Natural killer cell treated with Interleukin-12 subunit alpha and Interleukin-12 subunit beta and Interleukin-15 and Interleukin-18, amount 100 ng/mL, for 72 hours (primary cell): ENCODE measurements at places on chromosomes 11 and 22. TPM values are rescaled to one million over a fixed set of nuclear protein-coding genes. Genes with fewer than 3 reads are reported as not detected.

DDIAS gene
- total RNA-seq = 29.1 TPM

MS4A1 gene
- 2.4 TPM for total RNA-seq

RAB38 gene
- 7.2 TPM for total RNA-seq

- no peak for DNase-seq
These were observed 8.8 kb downstream of the MISFA start for GRCh38 chr11:18608376-18608775.

GRCh38 chr22:22547226-22547625 lies 11.8 kb downstream of the PRAME start:
- DNase-seq = no peak

DNA sequence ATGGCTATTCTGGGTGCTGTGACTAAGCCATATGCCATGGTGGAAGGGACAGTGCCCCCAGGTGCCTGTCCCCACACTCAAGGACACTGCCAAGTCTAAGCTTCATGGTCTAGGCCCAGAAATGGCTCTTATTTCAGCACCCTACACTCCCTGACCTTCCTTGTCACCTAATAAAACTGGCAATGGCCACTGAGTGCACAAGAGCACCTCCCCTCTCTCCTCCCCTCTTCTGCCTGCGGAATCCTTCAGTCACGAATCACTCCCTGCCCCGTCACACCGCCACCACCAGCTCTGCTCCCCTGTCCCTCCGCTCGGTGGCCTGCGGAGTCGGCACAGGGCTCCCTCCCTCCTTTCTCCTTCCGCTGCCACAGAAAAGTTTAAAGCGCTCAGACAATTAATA lies 19.0 kb upstream of the LMO1 start:
- no peak for DNase-seq

DNA sequence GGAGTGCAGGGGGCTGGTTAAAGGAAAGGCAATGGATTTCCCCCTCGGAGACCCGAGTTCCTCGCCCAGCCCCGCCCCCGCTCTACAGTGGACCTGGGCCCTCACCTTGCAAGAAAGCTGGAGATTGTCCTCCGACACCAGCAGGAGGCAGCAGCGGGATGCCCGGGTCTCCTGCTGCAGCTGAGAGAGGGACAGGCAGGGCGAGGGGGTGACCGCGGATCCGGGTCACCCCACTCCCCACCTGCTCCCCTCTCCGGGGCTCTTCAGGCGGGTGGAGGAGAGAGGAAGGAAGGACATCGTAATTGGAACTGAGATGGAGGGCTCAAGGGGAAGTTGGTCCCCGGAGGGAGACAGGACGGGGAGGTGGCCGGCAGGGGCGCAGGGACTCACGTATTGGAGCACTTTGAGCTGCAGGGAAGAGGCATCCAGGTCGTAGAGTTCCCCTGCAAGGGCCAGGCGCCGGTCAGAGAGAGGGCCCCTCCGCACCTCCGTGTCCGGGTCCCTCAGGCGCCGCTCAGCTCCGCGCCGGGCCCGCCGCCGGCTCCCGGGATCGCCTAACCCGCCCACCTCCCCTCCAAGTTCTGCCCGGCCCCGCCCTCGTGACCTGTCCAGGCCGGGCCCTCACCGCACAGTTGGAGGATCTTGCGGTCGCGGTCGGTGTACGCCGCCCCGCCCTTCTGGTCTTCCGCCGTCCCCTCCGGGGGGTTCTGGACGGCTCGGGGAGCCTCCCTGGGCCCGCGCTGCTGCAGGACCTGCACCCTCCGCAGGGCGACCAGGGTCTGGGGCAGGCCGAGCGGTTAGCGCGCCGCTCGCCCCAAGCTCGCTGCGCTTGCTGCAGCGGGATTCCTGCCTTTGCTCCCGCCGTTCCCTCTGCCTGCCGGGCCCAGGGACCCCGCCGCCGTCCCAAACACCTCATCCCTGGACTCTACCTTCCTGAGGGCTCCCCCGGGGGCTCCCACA lies 84.1 kb downstream of the PDE2A start:
- DNase-seq = no peak

GRCh38 chr11:5881756-5882155 lies 1.3 kb downstream of the OR52E4 start:
- DNase-seq = no peak

GRCh38 chr22:39638958-39639357 lies 68.4 kb downstream of the CACNA1I start:
- DNase-seq = no peak

DNA sequence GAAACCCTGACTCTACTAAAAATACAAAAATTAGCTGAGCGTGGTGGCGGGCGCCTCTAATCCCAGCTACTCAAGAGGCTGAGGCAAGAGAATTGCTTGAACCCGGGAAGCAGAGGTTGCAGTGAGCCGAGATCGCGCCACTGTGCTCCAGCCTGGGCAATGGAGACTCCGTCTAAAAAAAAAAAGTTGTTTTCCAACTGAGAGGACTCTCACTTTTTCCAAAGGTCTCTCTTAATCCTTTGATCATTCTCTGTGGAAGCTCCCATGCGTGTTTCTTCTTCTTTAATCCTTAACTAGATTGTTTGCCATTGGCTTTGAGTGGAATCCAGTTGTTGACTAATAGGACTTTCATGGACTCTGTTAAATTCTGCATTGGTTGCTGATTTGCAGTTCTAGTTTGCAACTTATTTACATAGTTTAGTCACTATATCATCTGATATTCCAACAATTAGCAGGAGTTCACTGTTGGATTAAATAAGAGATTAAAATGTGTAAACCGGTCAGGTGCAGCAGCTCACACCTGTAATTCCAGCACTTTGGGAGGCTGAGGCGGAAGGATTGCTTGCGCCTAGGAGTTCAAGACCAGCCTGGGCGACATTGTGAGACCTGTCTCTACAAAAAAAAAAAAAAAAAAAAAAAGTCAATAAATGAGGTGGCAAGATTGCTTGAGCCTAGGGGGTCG lies 79.7 kb downstream of the C22orf31 start:
- DNase-seq = no peak

- DNase-seq = no peak
These were observed 886.3 kb downstream of the NTM start for GRCh38 chr11:132256528-132257279.

DNA sequence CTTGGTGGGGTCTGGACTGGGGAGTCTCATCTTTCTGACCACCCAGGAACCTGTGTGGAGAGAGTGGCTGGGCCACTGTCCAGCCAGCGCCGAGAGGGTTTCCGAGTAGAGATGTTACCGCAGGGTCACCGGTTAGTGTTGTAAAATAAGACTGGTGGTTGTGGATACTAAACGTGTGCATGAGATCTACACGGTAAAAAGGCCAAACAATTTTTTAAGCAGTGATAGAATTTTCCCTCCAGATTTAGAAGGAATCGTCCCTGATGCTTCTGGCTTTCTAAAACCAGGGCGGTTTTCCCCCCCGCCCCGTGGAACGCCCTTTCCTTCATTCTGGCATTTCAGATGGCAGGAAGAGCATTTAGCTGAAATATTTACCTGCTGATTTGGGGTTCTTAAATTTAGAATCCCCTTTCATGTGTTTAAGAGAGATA lies 72.6 kb upstream of the PPARA start:
- peak; percentile 18 for DNase-seq
